ENCODE measurements at places on chromosomes 5 and 9.

DNA sequence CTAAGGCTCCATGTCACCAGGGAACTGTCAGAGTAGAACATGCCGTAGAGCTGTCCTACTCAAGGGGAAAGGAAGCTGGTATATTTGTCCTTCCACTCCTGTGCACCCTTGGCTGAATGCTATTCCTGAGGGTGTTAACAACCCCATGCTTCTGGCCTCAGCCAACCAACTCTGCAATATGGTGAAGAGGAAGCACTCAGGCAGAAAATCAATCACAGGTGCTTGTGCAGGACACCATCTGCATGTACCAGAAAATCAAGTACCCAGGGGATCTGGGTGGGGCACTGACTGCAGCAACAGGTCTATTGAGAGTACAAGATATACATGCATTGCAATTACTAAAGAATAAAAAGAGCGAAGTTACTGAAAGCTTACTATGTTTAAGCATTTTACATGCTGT lies 51.4 kb upstream of the NEK6 start:
- H3K4me1 ChIP-seq = peaks cover 62% of the 10 kb centered on the region
- H3K27me3 ChIP-seq = peaks cover 4% of the 10 kb centered on the region
- H3K27ac ChIP-seq = no peak overlapping the region
- no peak for DNase-seq
- H3K36me3 ChIP-seq = peaks cover 2% of the 10 kb centered on the region

DNA sequence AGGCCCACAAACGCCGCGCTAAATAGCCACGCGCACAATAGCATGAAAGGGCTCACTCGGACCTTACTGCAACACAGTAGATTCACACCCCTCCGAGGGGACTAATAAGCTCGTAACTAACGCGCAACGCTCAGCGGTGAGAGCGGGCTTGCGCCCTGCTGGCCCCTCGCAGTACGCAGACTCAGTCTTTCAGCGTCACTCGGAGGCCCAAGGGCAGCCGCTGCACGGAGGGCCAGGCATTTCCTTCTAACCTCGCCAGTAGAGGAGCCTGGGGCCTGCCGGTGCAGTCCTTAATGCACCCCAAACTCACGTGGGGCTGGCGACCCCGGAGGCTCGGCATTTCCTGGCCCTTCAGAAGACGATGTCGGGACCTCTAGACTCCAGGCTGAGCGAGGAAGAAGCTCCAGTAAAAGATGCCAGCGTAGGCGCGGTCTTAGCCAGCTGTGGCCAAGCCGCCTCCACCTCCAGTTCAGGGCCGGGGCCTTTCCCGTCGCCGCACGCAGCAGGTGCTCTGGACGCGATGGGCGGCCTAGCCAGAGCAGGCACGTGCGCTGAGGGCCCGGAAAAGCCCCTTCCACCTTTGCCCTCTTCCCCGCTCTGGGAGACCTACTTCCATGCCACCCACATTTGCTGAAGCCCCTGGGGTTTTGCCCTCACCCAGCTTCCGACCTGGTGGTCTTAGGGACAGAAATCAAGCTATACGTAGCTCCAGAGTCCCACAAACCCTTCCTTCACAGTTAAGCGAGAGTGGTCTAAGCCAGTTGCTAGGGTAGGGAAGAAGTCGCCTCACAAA lies 38.3 kb upstream of the TIFAB start:
- H3K27ac ChIP-seq = no peak overlapping the region
- H3K4me1 ChIP-seq = peaks cover 7% of the 10 kb centered on the region
- no peak overlapping the region for H3K4me3 ChIP-seq
- no peaks in the 10 kb centered on the region for H3K36me3 ChIP-seq

- H3K27ac ChIP-seq = no peak overlapping the region
- H3K36me3 ChIP-seq = peaks cover 5% of the 10 kb centered on the region
- peaks cover 65% of the 10 kb centered on the region for H3K4me1 ChIP-seq
- peak; percentile 50 for DNase-seq
- no peaks in the 10 kb centered on the region for H3K27me3 ChIP-seq
Measured at GRCh38 chr9:79695531-79696175, 123.9 kb downstream of the TLE4 start.

- no peaks in the 10 kb centered on the region for H3K36me3 ChIP-seq
- H3K4me3 ChIP-seq = peak overlapping the region; percentile 56
- H3K4me1 ChIP-seq = peaks cover 9% of the 10 kb centered on the region
Measured at GRCh38 chr5:95285409-95285755, 488 bp upstream of the MCTP1 start.

- no peak overlapping the region for H3K27ac ChIP-seq
- H3K36me3 ChIP-seq = peaks cover 13% of the 10 kb centered on the region
- H3K4me1 ChIP-seq = peaks cover 22% of the 10 kb centered on the region
Measured at GRCh38 chr9:111900858-111901612, 4.4 kb downstream of the UGCG start.

- peaks cover 3% of the 10 kb centered on the region for H3K27me3 ChIP-seq
- H3K4me1 ChIP-seq = no peaks in the 10 kb centered on the region
- H3K4me3 ChIP-seq = no peak overlapping the region
- no peak overlapping the region for H3K27ac ChIP-seq
- no peak for DNase-seq
Measured at GRCh38 chr9:75505654-75506053, 384.8 kb upstream of the PCSK5 start.

DNA sequence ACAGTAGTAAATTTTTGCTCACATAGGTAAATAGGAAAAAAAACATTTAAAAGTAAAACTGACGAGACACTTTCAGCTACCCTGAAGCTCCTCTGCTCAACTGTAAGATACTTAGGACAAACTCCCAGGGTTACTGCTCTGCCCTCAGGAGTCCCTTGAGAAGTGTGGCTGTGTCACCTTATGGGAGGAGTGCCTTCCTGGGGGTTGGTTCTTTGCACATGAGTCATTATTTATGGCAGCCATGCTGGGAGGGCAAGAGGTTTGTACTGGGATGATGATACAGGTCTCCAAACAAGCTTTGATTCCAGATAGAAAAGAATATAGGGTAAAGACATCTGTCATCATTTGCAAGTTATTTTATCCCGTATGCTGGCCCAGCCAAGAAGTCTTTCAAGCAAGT lies 45.9 kb downstream of the TTC1 start:
- no peak for DNase-seq
- no peak overlapping the region for H3K4me3 ChIP-seq
- H3K27me3 ChIP-seq = no peaks in the 10 kb centered on the region
- no peaks in the 10 kb centered on the region for H3K4me1 ChIP-seq

GRCh38 chr5:55022450-55022849 lies 1.6 kb upstream of the GZMK start:
- H3K4me1 ChIP-seq = peaks cover 45% of the 10 kb centered on the region
- H3K27ac ChIP-seq = peak overlapping the region; percentile 42
- H3K27me3 ChIP-seq = no peaks in the 10 kb centered on the region

- peaks cover 45% of the 10 kb centered on the region for H3K36me3 ChIP-seq
- DNase-seq = no peak
- H3K27ac ChIP-seq = no peak overlapping the region
- no peak overlapping the region for H3K4me3 ChIP-seq
- no peaks in the 10 kb centered on the region for H3K27me3 ChIP-seq
- peaks cover 9% of the 10 kb centered on the region for H3K4me1 ChIP-seq
Measured at GRCh38 chr5:77064040-77064439, 23.0 kb downstream of the ZBED3 start.

- peaks cover 4% of the 10 kb centered on the region for H3K4me1 ChIP-seq
- peaks cover 52% of the 10 kb centered on the region for H3K36me3 ChIP-seq
- no peak overlapping the region for H3K4me3 ChIP-seq
- no peaks in the 10 kb centered on the region for H3K27me3 ChIP-seq
- no peak for DNase-seq
Measured at GRCh38 chr9:35714123-35714522, 17.9 kb downstream of the TLN1 start.

DNA sequence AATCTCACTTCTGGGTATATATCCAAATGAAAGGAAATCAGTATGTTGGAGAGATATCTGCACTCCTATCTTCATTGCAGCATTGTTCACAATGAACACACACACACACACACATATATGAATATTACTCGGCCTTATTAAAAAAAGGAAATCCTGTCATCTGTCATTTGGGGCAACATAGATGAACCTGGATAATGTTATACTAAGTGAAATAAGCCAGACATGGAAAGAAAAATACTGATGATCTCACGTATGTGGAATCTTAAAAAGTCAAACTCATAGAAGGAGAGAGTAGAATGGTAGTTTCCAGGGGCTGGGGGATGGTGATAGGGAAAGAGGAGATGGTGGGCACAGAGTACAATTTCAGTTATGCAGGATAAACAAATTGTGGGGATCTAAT lies 100.3 kb downstream of the EMB start:
- no peak overlapping the region for H3K4me3 ChIP-seq
- no peak for DNase-seq
- H3K27me3 ChIP-seq = no peaks in the 10 kb centered on the region
- H3K27ac ChIP-seq = no peak overlapping the region

- H3K4me3 ChIP-seq = no peak overlapping the region
- H3K4me1 ChIP-seq = no peaks in the 10 kb centered on the region
- no peaks in the 10 kb centered on the region for H3K27me3 ChIP-seq
- H3K36me3 ChIP-seq = no peaks in the 10 kb centered on the region
- DNase-seq = no peak
Measured at GRCh38 chr9:12875191-12875590, 100.4 kb downstream of the LURAP1L start.

- no peak overlapping the region for H3K27ac ChIP-seq
- peaks cover 18% of the 10 kb centered on the region for H3K36me3 ChIP-seq
- H3K27me3 ChIP-seq = no peaks in the 10 kb centered on the region
- DNase-seq = peak; percentile 56
- no peak overlapping the region for H3K4me3 ChIP-seq
Measured at GRCh38 chr5:173618927-173619519, 2.6 kb upstream of the BOD1 start.

GRCh38 chr5:131771692-131772091 lies 25.1 kb downstream of the FNIP1 start:
- no peaks in the 10 kb centered on the region for H3K27me3 ChIP-seq
- DNase-seq = no peak
- peaks cover 17% of the 10 kb centered on the region for H3K4me1 ChIP-seq
- H3K4me3 ChIP-seq = no peak overlapping the region

DNA sequence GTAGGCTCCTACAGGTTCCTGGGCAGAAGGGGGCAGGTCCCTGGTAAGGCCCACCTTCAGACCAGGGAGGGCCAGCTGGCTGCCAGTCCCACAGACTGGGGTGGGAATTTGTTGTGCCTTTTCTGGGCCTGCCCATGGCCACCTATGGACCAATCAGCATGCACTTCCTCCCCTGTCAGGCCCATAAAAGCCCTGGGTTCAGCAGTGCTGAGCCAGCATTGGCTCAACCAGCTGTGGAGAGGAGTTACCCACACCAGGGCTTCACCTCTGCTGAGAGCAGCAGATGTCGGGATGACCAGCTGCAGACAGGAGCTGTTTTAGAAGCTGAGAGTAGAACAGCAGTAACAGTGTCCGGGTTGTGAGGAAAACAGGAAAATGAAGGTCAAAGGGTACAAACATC lies 373.4 kb upstream of the ACO1 start:
- no peaks in the 10 kb centered on the region for H3K27me3 ChIP-seq
- H3K27ac ChIP-seq = no peak overlapping the region
- H3K36me3 ChIP-seq = no peaks in the 10 kb centered on the region
- no peaks in the 10 kb centered on the region for H3K4me1 ChIP-seq
- no peak for DNase-seq

- no peak for DNase-seq
- no peak overlapping the region for H3K4me3 ChIP-seq
- no peaks in the 10 kb centered on the region for H3K36me3 ChIP-seq
Measured at GRCh38 chr9:25557645-25558300, 120.5 kb downstream of the TUSC1 start.
